HT1080 (cell line): ENCODE measurements at places on chromosomes 2 and 18. TPM values are rescaled to one million over a fixed set of nuclear protein-coding genes. Genes with fewer than 3 reads are reported as not detected.
A peak's percentile ranks its signal among the peaks of the same experiment; 100 is the strongest.

The MYL1 gene
- total RNA-seq, result 0.30 TPM in 1 of 2 replicates, not detected in the other

The UBE2E3 gene
- total RNA-seq, result 156 and 183 TPM in 2 replicates

The HRH4 gene
- not detected in 2 replicates for total RNA-seq

The HNMT gene
- total RNA-seq, result not detected in 2 replicates

The PROM2 gene
- total RNA-seq, result not detected in 2 replicates

The RFTN2 gene
- not detected in 2 replicates for total RNA-seq

The KHK gene
- 5.7 and 5.9 TPM in 2 replicates for total RNA-seq

The DYNC1I2 gene
- total RNA-seq, result 68.3 and 71.4 TPM in 2 replicates

The CNRIP1 gene
- 50.4 and 69.7 TPM in 2 replicates for total RNA-seq

The GAD1 gene
- total RNA-seq, result 2.4 and 3.7 TPM in 2 replicates

The UGT1A5 gene
- total RNA-seq, result not detected in 2 replicates

DNA sequence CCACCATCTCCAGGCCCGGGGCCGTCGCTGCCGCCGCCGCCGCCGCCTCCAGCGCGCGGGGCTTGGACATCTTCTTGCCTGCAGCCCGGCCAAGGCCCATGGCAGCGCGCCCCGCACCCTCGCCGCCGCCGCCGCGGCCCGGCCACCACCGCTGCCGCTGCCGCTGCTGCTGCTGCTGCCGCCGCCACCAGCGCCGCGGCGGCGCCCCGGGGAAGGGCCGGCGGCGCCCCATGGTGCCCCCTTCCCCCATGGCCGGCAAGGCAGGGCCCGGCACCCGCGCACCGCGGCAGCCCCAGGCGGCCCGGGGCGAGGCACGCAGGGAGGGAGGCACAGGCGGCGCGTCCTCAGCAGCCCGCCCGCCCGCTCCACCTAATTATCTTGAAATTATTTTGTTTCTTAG lies 3057.4 kb downstream of the RPIA start:
- DNase-seq, result no peak

GRCh38 chr2:227351639-227352038 lies 26.6 kb downstream of the MFF start:
- no peak for DNase-seq

- peak; percentile 63 for DNase-seq
These were observed 143.0 kb upstream of the SOX11 start for GRCh38 chr2:5548991-5549715.

GRCh38 chr2:101469863-101470262 lies 5.0 kb downstream of the RFX8 start:
- no peak for DNase-seq

DNA sequence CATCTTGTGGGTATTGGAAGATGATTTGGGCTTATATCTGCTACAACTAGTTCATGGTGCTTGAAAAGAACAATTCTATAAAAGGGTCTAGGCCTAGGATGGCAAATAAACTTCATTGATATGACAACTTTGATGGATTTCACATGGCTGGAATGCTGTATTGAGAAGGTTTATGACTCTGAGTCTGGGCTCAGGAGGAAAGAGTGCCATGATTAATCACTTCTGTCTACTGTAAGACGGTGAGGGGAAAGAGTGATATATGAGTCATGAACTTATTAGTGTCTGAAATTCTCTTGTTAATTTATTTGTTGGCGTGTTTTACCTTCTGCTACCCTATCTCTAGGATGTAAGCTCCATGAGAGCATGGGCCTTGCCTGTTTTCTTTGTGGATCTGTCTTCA lies 17.0 kb upstream of the ADCYAP1 start:
- no peak for DNase-seq

DNA sequence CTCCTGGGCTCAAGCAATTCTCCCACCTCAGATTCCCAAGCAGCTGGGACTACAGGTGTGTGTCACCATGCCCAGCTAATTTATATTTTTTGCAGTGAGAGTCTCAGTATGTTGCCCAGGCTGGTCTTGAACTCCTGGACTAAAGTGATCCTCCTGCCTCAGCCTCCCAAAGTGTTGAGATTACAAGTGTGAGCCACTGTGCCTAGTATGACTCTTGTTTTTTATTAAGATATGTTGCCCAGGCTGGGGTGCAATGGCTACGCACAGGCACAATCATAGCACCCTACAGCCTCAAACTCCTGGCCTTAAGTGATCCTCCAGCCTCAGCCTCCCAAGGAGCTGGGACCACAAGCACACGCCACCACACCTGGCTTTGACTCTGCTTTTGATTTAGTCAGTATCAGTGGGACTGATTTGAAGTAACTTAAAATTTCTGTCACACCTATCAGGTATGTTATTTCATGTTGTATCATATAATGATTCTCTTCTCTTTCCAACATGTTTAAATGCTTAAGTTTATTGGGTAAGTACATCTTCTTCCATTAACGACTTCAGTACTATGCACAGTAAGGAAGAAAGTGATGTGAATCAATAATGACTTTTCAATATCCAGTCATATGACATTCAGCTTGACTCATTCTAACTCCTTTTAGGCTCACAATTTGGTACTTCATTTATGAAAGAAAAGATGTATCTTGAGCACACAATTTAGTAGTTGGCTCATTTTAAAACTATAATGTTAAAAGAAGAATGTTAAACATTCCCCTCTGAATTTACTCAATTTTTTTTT lies 6.3 kb downstream of the PPP4R3B start:
- no peak for DNase-seq

DNA sequence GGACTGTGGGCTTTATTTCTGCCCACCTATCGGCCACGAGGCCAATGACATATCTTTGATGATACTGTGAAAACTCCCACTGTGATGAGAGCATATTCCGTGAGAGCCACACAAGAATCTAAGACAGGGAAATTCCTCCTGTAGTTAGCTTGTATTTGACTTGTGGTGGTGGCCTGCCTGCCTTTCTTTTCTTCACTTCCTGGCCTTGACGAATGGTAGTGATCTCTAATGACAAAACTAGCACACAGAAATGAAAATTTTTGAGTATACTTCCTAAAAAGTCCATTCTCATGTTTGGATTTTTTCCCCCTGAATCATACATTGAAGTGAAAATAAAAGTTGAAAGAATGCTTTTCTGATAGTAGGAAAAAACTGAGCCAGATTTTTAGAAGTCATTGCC lies 94.4 kb downstream of the MGAT5 start:
- DNase-seq, result no peak

GRCh38 chr2:195498176-195498575 lies 158.8 kb upstream of the SLC39A10 start:
- DNase-seq, result peak; percentile 16

DNA sequence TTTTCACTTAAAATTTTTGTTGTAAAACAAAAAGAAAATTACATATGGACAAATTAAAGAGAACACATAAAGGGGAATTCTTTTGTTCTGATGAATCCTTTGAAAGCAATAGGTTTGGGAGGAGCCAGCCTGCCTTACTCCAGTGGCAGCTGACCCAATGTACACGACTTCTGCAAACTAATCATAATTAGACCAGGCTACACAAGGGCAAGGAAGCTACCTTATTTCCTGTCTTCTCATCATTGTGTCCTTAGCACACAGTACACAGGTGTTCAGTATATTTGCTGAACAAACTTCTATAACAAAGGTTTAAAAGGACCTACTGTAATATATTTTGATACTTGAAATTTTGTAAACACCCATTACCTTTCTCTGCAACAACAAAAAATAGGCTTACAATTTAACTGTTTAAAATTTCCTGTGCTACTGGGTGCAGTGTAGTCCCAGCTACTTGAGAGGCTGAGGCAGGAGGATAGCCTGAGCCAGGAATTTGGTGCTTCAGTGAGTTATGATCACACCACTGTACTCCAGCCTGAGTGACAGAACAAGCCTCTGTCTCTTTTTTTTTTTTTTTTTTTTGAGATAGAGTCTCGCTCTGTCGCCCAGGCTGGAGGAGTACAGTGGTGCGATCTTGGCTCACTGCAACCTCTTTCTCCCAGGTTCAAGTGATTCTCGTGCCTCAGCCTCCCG lies 18.9 kb downstream of the KCNG3 start:
- DNase-seq, result no peak

- no peak for DNase-seq
These were observed 85.2 kb downstream of the RBMS1 start for GRCh38 chr2:160408173-160408958.

- no peak for DNase-seq
These were observed 19.5 kb upstream of the SOS1 start for GRCh38 chr2:39140322-39140847.

DNA sequence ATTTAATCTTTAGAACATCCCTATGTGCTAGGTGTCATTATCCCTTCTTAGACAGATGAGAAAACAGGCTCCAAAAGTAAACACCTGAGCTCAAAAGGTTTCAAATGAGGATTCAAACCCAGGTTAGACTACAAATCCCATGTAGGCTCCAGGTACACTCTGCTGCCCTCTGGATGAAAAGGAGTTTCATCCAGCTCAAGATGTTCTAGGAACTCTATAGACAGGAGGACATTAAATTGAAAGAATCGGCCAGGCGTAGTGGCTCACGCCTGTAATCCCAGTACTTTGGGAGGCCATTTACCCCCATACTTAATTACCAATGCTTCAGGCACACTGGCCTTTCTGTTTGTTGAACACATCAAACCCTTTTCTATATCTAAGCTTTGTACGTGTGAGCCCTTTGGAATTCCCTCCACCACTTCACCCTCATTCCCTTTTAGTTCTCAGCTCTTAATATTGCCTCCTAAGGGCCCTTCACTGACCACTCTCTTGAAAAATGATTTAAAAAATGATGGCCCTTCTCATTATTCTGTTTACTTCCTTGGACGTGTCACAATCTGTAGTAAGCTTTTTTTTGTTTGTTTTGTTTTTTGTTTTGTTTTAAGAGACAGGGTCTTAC lies 10.7 kb downstream of the SLC25A12 start:
- no peak for DNase-seq

DNA sequence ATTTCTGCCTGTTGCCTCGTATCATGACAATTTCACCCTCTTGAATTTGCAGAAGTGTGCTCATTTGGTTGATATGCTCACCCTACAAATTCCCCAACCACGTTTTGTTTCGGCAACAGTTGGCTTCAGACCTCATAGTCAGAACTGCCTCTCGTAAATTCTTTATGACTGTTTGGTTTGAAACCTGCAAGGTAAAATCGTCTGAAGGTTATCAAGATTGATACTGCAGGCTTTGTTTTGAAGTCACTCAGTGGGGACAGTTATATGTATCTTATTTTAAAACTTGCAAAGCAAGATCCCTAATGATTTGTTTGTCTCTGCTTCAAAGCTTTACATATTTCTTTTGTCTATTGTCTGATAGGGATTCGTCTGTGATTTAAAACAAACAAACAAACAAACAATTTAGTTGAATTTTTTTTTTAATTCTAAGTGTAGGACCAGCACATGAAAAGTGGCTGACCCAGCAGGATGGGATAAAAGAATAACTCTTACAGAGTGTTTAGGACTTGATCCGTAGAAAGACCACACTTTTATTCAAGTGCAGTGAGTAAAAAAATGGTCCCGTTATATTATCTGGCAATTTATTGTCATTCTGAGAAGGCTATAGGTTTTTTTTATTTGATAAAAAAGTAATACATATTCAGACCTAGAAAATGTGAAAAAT lies 45.7 kb upstream of the MYCN start:
- DNase-seq, result no peak

- peak; percentile 93 for DNase-seq
These were observed 125.6 kb downstream of the PLB1 start for GRCh38 chr2:28621172-28622100.

DNA sequence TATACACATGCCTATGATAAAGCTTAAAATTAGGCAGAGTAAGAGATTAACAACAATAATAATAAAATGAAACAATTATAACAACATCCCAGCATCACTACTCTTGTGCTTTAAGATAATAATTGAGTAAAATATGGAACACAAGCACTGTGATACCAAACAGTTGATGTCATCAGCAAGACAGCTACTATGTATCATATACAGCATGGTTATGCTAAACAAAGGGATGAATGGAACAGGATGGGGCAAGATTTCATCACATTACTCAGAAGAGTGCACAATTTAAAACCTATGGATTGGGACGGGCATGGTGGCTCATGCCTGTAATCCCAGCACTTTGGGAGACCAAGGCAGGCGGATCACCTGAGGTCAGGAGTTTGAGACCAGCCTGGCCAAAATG lies 1221.0 kb downstream of the SUCLG1 start:
- no peak for DNase-seq

GRCh38 chr2:190876631-190877030 lies 4.0 kb upstream of the GLS start:
- DNase-seq, result no peak

DNA sequence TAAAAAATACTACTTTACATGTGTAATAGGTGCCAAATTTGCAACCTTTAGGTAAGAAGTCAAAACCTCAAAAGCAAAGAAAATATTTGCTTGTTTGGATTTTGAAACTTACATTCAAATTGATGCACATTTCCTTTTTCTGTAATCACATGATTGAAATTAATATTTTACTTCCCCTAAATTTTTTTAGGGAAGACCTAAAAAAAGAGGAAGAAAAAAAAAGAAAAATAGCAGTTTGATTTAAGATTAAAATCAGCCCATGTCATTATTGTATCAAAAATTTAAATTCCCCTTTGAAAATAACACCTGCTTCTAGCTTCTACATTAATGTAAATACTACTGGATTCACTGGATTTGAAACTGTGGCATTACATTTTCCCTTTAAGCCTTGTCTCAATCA lies 68.2 kb upstream of the STON1 start:
- DNase-seq, result no peak

GRCh38 chr2:96315400-96316071 lies 9.6 kb upstream of the ITPRIPL1 start:
- DNase-seq, result peak; percentile 70

GRCh38 chr2:232219496-232219870 lies 159.1 kb upstream of the ALPP start:
- no peak for DNase-seq

DNA sequence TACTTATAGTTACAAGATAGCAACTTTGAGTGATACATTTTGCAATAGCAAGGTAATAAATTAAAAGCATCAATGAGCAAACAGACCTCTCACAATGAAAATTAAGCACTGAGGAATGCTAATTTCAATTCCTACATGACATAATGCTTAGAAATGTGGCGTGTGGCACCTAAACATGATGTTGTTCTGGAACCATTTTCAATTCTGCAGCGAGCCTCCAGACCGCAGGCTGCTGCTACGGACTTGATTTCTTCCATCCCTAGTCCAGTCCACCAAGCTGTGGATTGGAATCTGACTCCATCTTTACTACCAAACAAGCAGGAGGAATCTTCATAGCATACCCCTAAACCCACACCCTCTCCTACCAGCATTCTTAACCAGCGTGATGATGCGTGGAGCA lies 58.7 kb upstream of the ZNF397 start:
- DNase-seq, result no peak

DNA sequence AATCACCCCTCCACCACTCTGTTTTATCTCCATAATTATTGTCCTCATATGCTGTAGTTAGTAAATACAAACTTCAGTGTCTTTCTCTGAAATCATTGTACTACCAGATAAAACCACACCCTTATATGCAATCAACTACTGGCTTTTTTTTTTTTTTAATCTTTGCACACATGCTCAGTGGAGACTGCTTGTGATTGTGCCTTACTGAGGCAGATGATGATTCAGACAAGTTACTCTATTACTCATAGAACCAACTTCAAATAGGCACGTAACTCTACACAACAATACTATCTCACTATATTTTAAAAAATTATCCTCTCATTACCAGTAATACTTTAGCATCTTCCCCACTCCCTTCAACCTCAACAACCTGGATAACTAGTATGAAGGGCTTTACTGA lies 1278.4 kb upstream of the PIK3C3 start:
- DNase-seq, result peak; percentile 71

GRCh38 chr2:38483776-38484501 lies 106.9 kb upstream of the ATL2 start:
- DNase-seq, result no peak
